ENCODE measurements at places on chromosomes 5 and 9. TPM values are rescaled to one million over a fixed set of nuclear protein-coding genes. Genes with fewer than 3 reads are reported as not detected.

DNA sequence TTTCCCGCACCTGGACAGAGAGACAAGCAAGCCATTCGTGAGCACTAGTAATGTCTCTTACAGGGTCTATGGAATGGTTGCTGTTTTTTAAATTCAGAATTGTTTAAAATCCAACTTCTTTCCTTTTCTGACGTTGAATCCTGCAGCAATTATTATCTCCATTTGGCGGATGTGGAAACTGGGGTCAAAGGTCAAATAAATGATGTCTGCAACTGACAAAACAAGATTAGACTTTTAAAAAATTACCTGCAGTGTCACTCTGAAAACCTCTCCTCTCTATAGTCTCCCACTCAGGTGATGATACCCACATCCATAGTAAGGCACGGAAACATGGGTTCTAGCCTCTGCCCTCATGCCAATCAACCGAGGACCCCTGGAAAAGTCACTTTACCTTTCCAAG is 142.7 kb upstream of the SMIM23 start:
- DNase-seq = no peak

DNA sequence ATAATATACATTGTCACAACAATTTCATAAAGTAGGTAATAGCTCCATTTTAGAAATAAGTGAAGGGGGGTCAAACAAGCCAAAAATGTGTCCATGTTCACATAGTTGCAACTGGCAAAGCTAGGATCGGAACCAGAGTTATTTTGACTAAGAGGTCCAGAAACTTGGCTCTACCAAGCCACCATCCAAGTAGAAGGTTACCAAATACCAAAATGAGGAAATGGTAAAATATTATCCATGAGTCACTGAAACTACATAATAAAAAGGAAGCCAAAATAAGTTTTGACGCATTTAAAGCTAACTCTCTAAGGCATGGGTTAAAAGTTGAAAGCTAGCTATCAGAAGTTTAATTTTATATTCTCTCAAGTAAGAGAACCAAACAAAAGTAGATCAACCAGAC is 886.9 kb upstream of the DMAC1 start:
- no peak for DNase-seq

- peak; percentile 72 for DNase-seq
These were observed 1.0 kb upstream of the ACSL6 start for GRCh38 chr5:132012371-132013005.

DNA sequence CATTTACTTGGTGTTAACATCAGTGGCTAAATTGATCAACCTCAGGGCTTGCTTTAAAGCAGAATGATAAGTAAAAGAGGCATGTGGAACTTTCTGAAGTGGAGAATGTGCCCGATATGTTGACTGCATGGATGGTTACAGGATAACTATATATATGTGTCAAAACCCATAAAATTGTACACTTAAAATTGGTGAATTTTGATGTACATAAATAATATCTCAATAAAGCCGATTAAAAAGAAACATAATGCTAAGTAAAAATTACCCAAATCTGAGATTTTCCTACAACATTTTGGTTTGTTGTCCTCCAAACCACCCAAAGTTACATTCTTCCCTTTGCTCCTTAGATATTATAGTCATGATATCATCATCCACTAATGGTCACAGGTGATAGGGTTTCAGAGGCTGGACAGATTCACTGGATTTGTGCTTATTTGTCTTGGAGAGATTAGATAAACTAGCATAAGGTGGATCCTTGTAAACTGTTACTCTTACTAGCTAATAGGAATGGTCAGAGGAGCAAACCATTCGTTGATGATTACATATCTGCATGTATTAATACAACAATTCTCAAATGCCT is 119.7 kb upstream of the RPS23 start:
- no peak for DNase-seq

- DNase-seq = no peak
These were observed 298.4 kb downstream of the TLE1 start for GRCh38 chr9:81390792-81391456.

- DNase-seq = no peak
These were observed 2.7 kb downstream of the RFESD start for GRCh38 chr5:95649274-95649673.

GRCh38 chr5:172455511-172456061 is 1.3 kb upstream of the SH3PXD2B start:
- peak; percentile 90 for DNase-seq

GRCh38 chr5:127370631-127371030 is 80.0 kb downstream of the MEGF10 start:
- no peak for DNase-seq

DNA sequence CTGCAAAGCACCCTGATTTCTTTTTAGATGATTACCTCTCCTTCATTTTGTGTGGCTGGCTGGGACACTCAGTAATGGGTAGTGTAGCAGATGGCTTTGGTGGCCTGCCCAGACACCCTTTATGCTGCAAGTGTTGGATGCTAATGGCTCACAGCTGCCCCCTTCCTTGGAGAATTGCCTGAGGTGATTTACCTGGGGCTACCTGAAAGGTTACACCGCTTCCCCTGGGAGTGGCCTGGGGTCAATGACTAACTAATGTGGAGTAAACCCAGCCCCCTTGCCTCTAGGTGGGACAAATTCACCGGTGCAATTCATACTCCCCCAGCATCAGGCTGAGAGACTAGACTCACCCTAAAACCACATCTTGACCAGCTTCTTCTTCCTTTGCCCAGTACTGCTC is 23.5 kb upstream of the HAND1 start:
- DNase-seq = no peak

- no peak for DNase-seq
These were observed 933.8 kb upstream of the DMAC1 start for GRCh38 chr9:8733131-8733954.

DNA sequence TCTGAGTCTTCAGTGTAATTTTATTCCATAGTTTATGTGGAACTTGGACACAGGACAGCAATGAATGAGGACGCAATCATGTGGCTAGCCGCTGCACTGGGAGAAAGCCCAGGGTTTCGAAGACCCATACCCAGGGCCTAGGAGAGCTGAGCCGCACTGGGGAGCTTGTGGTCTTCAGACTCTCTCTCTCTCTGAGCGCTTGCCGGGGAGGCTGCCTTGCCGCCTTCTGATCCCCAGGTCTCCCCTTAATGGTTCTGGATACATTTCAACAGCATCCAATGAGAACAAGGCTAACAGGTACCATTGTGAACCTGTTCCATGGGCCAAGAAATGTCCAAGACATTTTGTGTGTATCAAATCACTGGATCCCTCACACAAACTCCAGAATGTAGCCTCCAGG is 383.4 kb downstream of the ICE1 start:
- no peak for DNase-seq

DNA sequence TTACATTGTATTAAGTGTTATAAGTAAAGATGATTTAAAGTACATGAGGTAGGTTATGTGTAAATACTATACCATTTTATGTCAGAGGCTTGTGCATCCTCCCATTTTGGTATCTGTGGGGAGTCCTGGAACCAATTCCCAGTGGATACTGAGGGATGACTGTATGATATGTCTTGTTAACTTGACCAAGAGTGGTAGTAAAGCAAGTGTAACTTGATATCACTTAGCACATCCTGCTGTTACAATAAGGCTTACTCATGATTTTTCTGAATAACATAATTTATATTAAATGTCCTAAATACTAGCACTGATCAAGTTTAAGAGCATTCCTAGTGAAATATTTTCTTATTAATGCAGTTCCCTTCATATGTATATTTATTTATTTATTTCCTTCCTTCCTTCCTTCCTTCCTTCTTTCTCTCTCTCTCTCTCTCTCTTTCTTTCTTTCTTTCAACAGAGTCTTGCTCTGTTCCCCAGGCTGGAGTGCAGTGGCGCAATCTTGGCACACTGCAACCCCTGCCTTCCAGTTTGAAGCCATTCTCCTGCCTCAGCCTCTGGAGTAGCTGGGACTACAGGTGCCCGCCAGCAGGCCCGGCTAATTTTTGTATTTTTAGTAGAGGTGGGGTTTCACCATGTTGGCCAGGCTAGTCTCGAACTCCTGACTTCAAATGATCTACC is 7.5 kb downstream of the NDFIP1 start:
- peak; percentile 69 for DNase-seq

DNA sequence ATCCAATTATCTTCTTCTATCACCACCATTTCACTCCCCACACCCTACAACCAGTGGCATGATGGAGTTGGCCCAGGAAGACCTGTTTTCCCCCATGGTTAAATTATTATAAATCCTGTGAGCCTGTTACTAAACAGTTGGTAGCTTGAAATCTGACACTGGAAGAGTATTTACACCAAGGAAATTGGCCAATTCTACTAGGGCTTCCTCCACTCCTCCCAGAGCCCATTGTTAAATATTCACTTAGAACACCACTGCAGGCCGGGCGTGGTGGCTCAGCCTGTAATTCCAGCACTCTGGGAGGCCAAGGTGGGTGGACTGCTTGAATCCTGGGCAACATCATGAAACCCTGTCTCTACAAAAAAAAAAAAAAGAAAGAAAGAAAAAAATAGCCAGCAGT is 32.4 kb upstream of the CKS2 start:
- DNase-seq = no peak

DNA sequence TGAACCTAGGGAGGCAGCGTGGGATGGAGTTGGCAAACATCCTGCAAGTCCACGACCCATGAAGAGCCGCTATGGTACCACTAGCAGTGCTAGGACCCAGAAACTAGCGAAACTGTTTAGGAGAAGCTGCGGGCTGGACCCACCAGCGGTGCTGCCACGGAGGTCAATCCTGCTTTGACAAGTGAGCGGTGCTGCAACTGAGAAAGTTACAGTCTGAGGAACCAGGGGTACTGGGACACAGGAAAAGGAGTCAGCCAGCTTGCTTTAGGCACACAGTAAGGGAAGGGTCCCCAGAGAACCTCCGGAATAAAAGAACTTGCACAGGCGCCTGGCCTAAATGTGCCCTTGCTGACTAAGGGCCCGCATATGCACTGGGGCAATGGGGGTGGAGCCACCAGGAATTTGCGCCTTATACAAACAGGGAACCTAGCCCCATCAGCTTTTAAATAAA is 23.6 kb upstream of the ANXA2R start:
- peak; percentile 9 for DNase-seq

GRCh38 chr5:40260361-40260760 is 419.4 kb upstream of the PTGER4 start:
- DNase-seq = no peak

- peak; percentile 28 for DNase-seq
These were observed 306.3 kb downstream of the FER start for GRCh38 chr5:109053995-109054417.

GRCh38 chr5:134578578-134579283 is 53.3 kb downstream of the JADE2 start:
- DNase-seq = no peak

GRCh38 chr5:57576317-57576716 is 93.7 kb upstream of the ACTBL2 start:
- no peak for DNase-seq

DNA sequence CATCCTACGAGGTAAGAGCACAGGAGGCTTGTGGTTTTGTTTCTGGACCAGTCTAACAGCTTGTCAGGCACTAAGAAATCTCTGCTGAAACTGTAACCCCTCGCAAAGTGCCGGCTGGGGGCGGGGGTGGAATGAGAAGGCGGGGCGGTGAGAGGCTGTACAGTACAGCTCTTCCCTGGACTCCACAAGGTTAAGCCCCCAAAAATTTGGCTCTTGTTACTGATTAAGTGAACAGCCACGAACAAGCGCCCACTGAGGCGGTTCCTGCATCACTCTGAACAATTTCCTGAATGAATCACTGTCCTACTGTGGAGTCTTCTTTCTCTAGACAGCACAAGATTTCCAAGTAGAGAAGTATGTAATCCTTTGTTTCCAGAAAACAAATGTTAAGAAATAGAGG is 6.8 kb downstream of the FBP2 start:
- DNase-seq = peak; percentile 65

DNA sequence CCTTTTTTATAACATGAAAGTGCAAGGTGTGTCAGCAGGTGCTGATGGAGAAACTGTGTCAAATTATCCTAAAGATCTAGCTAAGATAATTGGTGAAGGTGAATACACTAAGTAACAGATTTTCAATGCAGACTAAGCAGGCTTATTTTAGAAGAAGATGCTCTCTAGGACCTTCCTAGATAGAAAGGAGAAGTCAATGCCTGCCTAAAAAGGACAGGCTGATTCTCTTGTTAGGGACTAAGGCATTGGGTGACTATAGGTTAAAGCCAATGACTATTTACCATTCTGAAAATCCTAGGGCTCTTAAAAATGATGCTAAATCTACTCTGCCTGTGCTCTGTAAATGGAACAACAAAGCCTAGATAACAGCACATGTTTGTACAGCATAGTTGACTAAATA is 1682.4 kb downstream of the MAT2B start:
- DNase-seq = no peak

Gene INSL6
- polyA plus RNA-seq = not detected

Gene ADRA1B
- polyA plus RNA-seq = not detected

Gene GFPT2
- polyA plus RNA-seq = 75.3 TPM

Gene CACNA1B
- polyA plus RNA-seq = not detected

Gene SPATA31E1
- not detected for polyA plus RNA-seq

Gene GRM6
- not detected for polyA plus RNA-seq

Gene THBS4
- polyA plus RNA-seq = 0.74 TPM

Gene NRARP
- polyA plus RNA-seq = not detected

Gene TMEM267
- polyA plus RNA-seq = 49.4 TPM

Gene C5orf63
- polyA plus RNA-seq = 7.0 TPM

Gene IL33
- polyA plus RNA-seq = 2.9 TPM

Gene SLC45A2
- not detected for polyA plus RNA-seq

Gene SHOC1
- 0.09 TPM for polyA plus RNA-seq

Gene NR5A1
- not detected for polyA plus RNA-seq

Gene PHYHD1
- polyA plus RNA-seq = 8.6 TPM

Gene TYRP1
- not detected for polyA plus RNA-seq

Gene PCDHA1
- not detected for polyA plus RNA-seq

Gene PCDHB11
- polyA plus RNA-seq = 1.1 TPM

Gene DPYSL3
- 8.8 TPM for polyA plus RNA-seq

Gene PKD2L2
- polyA plus RNA-seq = not detected

Gene NUTM2F
- not detected for polyA plus RNA-seq

Gene ZNF618
- polyA plus RNA-seq = 5.1 TPM
